ENCODE measurements at places on chromosomes 4 and X.

GRCh38 chrX:113726009-113726408 is 857.9 kb upstream of the HTR2C start:
- no peak for DNase-seq

GRCh38 chr4:188728359-188728758 is 589.1 kb downstream of the TRIML1 start:
- DNase-seq, result no peak

- no peak for DNase-seq
Measured at GRCh38 chr4:71524756-71525155, 185.9 kb downstream of the SLC4A4 start.

- no peak for DNase-seq
Measured at GRCh38 chr4:23068756-23069155, 376.0 kb downstream of the GBA3 start.

GRCh38 chrX:8272821-8273220 is 101.8 kb upstream of the VCX2 start:
- DNase-seq, result no peak

DNA sequence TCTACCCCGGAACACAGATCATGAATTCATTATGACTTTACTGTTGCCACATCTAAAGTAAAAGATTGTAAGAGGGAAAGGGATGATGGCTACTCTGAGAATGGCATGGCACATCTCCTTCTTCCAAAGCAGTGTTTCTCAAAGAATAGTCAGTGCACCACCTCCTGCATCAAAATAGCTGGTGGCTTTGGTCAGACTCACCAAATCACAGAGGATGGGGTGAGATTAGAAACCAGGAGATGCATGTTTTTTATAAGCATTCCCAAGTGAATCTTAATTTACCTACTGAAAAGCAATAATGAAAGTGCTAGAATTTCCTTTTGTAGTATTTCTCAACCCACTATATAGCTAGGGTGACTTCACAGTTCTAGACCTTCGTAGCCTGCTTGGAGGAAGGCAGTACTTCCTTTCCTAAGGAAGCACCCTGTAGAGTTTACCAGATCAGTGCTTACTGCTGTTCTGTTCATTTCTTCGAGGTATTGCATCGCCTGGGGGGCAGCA is 340.8 kb upstream of the KLF3 start:
- no peak for DNase-seq

GRCh38 chrX:154717824-154718223 is 33.1 kb downstream of the GAB3 start:
- no peak for DNase-seq

Measured in T-helper 9 cell (primary cell).